ENCODE measurements at places on chromosomes 6 and 20.

- DNase-seq = no peak
Measured at GRCh38 chr20:61090541-61090940, 161.5 kb upstream of the CDH4 start.

GRCh38 chr6:160789263-160790027 is 87.4 kb downstream of the PLG start:
- peak; percentile 49 for DNase-seq

DNA sequence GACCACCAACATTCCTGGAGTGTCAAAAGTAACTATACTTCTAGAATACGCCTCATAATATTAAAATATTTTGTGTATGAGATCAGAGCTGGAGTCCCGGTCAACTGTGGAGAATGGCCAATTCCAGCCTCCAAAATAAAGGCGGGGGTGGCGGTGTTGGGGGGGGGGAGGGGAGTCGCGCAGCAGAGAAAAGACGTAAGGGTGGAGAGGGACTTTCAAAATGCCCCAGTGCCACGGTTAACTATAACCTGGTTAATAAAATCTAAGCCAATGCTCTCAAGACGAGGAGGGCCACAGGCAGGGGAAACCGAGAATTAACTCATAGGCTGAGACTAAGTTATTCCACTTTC is 1.3 kb downstream of the NUP153 start:
- DNase-seq = no peak

DNA sequence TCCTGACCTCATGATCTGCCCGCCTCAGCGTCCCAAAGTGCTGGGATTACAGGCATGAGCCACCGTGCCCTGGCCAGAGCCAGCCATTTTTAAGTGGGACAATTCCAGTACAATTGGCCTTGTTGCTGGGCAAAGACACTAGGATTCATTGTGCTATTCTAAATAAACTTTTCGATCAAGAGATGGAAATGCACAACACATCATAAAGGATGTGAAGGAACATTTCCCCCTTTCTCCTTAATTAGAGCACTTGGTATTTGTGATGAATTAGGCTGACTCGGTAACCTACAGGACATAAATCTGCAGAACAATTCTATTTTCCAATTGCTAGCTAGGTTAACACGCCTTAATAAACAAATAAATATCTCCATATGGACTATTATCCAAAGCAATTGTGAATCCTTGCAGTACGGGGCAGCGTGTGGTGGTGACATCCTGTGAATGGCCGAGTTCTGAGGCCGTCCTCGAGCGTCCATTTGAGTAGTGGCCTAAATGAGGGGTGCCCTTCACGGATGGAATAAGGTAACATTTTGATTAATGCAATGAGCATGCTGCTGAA is 406.2 kb upstream of the AGPAT4 start:
- DNase-seq = no peak

GRCh38 chr6:54654381-54654780 is 192.2 kb upstream of the FAM83B start:
- no peak for DNase-seq

- DNase-seq = no peak
Measured at GRCh38 chr20:62628691-62629090, 13.6 kb upstream of the SLCO4A1 start.

DNA sequence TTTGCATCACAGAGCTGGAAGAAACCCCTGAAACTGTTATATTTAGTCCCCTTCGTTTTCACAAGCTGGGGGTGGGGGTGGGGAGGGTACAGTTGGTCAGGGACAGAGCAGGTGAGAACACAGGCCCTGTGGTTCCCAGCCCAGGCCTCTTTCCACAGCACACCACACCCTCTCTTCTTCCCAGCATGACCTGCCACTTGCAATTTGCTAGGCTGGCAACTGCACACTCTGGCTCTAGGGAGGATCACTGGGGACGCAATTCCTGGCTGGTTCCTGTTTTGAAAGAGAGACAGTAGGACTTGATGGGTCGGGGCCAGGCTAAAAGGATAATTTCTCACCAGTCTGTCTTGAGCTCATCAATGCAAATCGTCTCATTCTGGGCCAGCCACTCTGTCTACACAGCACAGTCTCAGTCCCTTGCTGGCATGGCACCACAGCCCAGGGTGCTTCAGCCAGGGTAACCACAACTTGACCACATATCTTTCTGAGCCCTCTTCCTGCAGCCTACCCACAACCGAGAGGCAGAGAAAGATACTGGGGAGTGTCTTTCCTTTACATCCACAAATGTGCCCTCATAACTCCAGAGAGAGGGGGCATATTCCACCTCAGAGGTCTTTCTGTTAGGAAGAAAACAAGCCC is 41.7 kb upstream of the EMILIN3 start:
- no peak for DNase-seq

DNA sequence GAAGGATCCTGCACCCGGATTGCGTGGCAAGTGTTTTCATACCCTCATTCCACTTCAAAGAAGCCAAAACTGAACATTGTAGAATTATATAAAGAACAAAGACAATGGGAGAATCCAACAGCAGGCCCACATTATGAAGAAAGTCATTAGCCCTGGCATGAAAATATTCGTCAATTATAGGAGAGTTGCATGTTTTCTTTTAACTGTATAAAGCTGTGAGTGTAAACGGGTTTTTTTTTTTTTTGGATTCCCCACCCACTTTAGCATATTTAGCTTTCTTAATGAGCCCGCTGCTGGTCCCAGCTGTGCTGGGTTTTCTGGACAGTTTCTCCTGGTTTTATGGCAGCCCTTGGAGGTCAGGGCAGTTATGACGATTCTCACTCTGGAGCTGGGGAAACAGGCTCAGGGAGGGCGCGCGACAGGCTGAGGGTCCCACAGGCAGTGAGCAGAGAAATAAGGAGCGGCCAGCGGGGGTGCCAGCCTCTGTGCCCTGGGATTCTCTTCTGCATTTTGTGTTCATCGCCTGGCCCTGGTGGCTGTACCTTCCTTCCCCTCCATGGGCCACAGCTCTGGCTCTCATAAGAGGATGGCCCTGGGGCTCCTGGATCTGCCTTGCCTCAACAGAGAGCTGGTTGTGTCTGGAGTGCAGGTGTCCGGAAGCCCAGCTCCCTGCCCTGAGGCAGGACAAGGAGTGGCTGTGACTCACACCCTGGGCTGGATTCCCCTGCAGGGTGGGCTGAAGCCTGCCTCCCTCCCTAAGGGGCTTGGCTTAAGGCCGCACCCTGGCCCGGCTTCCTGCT is 24.1 kb upstream of the SULF2 start:
- DNase-seq = no peak

GRCh38 chr6:166005944-166006899 is 161.4 kb downstream of the TBXT start:
- no peak for DNase-seq

- DNase-seq = no peak
Measured at GRCh38 chr6:3761989-3762270, 10.4 kb upstream of the PXDC1 start.

- peak; percentile 31 for DNase-seq
Measured at GRCh38 chr20:31602779-31603441, 2.2 kb upstream of the ID1 start.

- DNase-seq = peak; percentile 63
Measured at GRCh38 chr6:13710552-13711323, 897 bp downstream of the RANBP9 start.

GRCh38 chr6:137995371-137995770 is 111.8 kb downstream of the PERP start:
- no peak for DNase-seq

GRCh38 chr6:167578371-167578901 is 248.3 kb upstream of the AFDN start:
- no peak for DNase-seq

DNA sequence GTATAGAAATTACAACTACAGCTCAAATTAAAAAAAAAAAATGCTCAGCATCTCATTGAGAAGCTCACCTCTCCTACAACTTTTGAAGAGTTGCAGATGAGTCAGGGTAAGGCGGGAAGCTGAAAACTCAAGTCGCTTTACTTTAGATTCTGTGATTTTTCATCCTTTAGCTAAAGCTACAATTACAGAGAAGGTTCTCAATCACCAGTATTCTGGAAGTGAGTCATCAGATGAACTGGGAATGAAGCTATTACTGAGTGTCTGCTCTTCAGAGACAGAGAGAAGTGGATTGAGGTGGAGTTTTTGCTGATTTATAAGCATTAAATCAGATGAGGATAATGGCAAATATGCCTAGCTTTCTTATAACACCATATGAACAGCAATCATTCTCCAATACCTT is 91.9 kb downstream of the TFAP2A start:
- no peak for DNase-seq

- no peak for DNase-seq
Measured at GRCh38 chr20:19121463-19121862, 91.0 kb upstream of the SLC24A3 start.

- no peak for DNase-seq
Measured at GRCh38 chr6:39731565-39731964, 6.4 kb upstream of the KIF6 start.

- DNase-seq = no peak
Measured at GRCh38 chr6:162363757-162364156, 363.8 kb downstream of the PRKN start.

GRCh38 chr20:6074145-6074561 is 20.3 kb upstream of the LRRN4 start:
- peak; percentile 13 for DNase-seq

DNA sequence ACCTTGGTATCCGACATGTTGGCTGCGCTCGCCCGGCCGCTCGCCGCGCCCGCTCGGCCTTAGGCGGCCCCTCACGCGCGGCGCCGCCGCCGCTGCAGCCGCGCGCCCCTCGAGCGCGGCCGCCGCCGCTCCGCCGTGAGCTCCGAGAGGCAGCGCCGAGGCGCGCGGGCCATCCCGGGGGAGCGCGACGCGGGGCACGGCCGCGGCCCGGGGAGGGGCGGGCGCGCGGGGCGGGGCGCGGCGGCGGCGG is at the start of gene KIF13A:
Gene KIF13A (minus strand): TSS at position 189 of the 250 bp plus-strand sequence. CDS start 172 bp downstream, at position 17.
- DNase-seq = no peak

DNA sequence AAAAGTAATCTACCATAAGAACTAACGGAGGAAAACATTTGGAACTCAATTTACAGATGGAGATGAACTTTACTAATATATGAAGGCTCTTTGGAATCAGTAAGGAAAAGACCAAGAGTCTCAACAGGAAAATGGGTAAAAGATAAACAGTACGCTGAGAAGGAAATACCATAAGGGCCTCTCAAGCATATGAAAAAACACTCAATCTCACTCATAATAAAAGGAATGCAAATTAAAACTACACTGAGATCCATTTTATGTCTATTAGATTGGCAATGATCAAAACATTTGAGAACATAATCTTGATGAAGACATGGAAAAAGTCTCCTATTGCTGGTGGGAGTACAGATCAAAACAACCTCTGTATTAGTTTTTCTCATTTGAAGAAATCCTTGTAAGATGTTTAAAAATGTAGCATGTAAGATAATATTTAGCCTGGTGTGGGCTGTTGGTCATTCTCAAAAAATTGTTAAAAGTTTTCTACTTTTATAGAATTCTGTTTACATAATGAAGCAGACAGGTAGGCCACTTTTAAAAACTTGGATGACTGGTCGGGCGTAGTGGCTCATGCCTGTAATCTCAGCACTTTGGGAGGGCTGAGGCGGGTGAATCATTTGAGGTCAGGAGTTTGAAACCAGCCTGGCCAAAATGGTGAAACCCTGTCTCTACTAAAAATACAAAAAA is 14.5 kb downstream of the REV3L start:
- DNase-seq = no peak

GRCh38 chr20:13671916-13672378 is 33.2 kb upstream of the TASP1 start:
- no peak for DNase-seq

GRCh38 chr6:21609881-21610329 is 16.4 kb downstream of the SOX4 start:
- DNase-seq = no peak

DNA sequence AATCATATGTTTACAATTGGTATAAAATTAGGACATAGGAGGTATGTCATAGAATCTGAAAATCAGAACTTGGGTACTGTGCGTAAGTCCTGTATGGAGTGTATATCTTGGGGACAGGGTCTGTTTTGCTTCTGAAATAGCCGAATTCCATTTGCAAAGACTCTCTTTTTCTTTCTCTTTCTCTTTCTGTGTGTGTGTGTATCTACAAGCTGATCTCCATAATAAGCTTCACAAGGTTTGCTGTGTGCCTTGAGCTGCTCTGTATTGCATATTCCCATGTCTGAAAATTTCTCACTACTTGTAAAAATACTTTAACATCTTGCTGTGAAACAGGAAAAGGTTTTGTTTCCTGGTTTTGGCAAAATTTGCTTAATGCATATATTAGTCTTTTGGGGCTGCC is 29.5 kb downstream of the STX11 start:
- DNase-seq = no peak

DNA sequence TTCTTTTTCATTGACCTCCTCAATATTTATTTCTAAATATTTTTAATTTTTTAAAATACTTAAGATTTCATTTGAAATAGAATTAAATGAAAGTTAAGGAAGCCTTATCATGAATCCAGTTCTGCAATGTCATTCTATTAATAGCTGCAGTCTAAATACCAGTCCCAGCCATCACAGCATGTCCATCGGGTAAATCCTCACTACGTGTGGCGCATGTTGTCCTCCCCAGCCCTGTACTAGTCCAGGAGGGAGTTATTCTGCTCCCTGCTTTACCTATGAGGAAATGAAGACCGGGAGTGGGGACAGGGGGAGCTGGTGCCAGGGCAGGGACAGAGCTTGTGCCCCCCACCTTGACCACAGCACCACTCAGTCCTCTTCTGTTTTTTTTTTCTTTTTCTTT is 125.1 kb upstream of the QKI start:
- no peak for DNase-seq

DNA sequence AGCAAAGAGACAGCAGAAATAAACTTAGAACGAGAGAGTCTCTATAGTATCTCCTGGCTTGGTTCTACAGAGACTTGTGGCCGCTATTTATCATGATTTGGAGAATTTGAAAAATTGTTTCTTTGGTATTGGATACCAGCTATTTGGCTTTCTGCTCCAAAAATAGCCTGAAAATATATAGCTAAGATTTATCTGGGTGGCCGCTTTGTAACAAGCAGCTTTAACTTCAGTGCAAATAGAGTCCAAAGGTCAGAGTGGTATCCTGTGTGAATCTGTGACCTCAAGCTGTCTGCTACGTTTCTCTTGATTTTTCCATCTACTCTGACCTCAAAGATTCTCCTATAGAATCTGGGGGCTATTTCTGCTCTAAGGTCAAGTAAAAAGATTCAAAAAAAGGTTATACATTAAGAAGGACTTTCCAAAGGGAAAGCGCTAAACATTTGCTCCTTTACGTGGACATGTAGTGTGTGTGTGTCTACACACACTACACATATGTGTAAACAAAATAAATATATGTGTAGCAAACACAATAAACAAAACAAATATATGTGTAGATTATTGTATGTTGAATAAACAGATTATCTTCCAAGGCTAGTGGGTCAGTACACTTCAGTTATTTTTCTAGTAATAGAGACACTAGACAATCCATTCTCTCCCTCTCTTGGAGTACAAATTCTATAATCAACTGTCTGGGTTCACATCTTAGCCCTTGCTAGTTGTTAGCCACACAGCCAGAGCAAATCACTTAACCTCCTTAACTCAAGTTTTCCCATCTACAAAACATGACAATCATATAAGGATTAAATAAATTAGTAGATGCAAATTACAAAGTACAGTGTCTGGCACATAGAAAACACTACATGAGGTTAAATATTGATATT is 40.8 kb downstream of the CHD6 start:
- DNase-seq = no peak
